ENCODE measurements at places on chromosomes 2 and 18. TPM values are rescaled to one million over a fixed set of nuclear protein-coding genes. Genes with fewer than 3 reads are reported as not detected.

DCC gene
- polyA plus RNA-seq = 7.4 TPM

NBEAL1 gene
- 15.4 TPM for polyA plus RNA-seq

TMEM131 gene
- polyA plus RNA-seq = 45.1 TPM

SNED1 gene
- 6.1 TPM for polyA plus RNA-seq

NDC80 gene
- polyA plus RNA-seq = 35.2 TPM

DSG4 gene
- not detected for polyA plus RNA-seq

SAG gene
- 0.32 TPM for polyA plus RNA-seq

MATN3 gene
- 3.0 TPM for polyA plus RNA-seq

ATL2 gene
- polyA plus RNA-seq = 60.3 TPM

GRCh38 chr2:169714699-169715098 is 18.9 kb upstream of the KLHL23 start:
- DNase-seq = no peak

DNA sequence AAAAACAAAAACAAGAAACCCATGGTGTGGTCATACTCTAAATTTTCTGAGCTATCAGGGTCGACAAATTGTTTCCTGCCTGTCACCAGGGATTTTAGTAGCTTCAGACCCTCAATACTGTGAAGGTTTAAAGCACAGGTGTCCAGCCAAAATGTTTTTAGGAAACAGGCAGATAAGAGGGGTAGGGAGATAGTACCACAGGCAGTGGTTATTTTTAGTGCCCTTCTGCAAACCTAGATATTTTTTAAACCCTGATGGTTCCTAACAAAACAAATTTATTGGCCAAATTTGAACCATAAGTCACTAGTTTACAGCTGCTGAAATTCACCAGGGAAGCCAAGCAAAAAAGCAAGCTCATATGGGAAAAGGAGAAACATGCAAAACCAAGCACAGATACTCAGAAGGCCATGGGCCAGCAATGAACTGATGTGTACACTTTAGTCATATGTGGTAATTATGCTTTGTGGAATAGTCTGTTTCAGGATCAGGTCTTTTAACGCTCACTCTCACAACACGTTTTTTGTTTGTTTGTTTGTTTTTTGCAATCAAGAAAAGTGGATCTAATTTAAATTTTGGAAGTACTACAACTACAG is 156.8 kb upstream of the STK17B start:
- no peak for DNase-seq

DNA sequence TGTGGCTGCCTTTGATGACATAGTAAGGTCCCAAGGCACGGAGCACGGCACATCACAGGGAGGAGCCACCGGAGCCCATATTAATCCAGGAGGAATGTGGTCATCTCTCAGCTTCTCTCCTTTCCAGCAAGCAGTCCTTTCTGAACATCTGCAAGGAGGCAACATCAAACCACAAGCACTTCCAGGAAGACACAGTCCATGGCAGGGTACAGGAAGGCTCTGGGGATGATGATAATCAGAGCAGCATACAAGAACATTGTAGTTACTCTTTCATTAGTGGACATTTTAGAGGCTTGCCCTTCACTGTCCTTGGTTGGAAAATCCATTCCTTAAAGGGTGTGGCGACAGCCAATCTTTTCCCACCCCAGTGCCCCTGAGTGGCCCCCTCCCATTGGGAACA is 31.1 kb downstream of the YPEL5 start:
- no peak for DNase-seq

GRCh38 chr2:28661589-28662001 is 90.0 kb upstream of the PPP1CB start:
- DNase-seq = peak; percentile 61

- no peak for DNase-seq
Observed at GRCh38 chr2:215825707-215826106, 187.6 kb downstream of the MREG start.

DNA sequence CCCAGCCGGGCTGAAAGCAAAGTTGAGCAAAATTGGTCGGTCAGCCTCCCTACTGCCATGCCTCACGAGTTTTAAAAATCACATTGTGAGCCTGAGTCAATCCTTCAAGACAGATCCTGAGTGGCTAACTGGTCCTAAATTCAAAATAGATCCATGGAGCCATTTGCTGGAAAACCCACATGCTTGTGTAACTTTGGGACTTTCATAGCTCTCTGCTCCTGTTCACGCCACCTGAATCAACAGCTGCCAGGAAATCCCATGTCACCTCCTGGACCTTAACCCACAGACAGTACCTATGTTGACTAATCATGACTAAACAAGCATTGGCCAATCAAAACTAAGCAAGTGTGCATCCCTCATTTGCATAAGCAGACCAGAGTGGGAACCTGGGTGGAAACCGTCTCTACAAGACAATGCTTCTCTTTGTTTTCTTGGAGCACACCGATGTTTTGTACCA is 42.8 kb upstream of the LDLRAD4 start:
- DNase-seq = no peak

DNA sequence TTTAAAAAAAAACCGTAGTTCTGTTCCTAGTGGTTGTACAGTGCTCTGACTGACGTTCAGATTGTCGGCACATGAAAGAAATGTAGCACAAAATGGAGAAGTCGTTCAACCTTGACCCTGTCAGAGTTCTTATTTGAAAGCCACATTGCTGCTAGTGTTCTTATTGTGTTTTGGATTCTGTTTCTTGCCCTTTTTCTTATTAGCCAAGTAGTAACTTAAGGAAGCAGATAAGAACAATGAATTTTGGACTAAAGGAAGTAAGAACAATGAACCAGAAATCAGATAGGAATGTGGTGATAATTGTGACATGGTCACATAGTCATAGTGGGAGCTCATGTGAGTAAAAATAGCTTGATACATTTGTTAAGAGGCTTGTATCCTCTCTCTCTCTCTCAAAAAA is 45.9 kb downstream of the RPIA start:
- no peak for DNase-seq

- DNase-seq = no peak
Observed at GRCh38 chr2:223044092-223044836, 7.7 kb upstream of the KCNE4 start.

DNA sequence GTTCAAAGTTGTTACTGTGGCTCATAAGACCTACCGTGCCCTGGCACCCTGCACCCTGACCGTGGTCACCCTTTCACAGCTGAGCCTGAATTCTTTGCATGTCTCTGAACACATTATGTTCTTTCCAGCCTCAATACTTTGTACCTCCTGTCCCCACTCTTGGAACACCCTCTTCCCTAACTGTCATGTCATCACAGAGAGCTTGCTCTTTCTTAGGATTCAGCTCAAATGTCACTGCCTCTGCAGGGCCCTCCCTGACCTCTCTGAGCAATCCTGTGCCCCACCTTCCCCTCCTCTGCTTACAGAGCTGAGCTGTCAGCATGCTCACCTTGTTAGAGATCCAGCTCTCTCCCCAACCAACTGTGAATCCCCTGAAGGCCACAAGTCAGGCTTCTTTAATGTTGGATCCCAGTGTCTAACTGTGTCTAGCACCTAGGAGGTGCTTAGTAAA is 15.0 kb downstream of the PRKAG3 start:
- DNase-seq = no peak

GRCh38 chr18:31509571-31509970 is 11.6 kb downstream of the DSG2 start:
- DNase-seq = no peak

DNA sequence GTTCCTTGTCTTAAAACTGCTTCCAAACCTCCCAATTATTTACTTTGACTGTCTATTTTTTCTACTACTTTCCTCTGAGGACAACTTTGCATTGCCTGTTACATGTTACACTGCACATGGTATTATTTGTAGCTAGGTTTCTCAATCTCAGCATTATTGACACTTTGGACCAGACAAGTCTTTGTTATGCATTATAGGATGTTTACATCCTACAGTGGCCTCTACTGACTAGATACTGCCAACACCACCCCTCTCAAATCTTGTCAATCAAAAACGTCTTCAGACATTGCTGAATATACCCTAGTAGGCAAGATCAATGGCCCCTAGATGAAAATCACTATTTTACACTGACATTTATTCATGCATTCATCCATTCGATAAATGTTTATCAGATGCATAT is 129.6 kb upstream of the DNAJC10 start:
- DNase-seq = no peak

DNA sequence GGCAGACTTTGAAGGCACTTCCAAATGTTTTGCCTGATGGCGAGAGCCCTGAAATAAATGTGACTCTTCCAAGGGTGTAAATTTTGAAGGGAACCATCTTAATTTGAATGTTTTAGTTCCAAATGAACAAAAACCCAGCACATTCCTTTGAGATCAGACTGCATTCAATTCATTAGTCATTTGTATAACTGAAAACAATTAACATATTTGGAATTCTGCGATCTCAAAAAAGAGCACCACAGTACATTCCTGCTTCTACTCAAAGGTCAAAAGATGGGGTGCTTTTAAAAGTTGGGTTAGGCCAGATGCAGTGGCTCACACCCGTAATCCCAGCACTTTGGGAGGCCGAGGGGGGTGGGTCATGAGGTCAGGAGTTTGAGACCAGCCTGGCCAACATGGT is 38.2 kb upstream of the CHRNA1 start:
- DNase-seq = no peak

DNA sequence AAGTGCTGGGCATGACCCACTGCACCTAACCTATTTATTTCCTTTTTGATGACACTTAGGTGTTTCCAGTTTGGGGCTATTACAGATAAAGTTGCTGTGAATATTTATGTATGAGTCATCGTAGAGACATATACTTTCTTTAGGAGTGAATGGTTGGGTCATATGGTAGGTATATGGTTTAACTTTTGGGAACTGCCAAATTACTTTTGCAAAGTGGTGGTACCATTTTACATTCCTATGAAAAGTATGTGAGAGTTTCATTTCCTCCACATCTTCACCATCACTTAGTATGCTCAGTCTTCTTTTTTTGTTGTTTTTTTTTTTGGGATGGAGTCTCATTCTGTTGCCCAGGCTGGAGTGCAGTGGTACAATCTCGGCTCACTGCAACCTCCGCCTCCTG is 56.1 kb downstream of the HNRNPLL start:
- no peak for DNase-seq

- DNase-seq = no peak
Observed at GRCh38 chr18:34222307-34223163, 2.2 kb downstream of the NOL4 start.

GRCh38 chr2:45259138-45259537 is 249.9 kb upstream of the SIX2 start:
- DNase-seq = no peak

Data from renal cortex interstitium (tissue), 15 donors.